ENCODE measurements at places on chromosomes 6 and 20.

DNA sequence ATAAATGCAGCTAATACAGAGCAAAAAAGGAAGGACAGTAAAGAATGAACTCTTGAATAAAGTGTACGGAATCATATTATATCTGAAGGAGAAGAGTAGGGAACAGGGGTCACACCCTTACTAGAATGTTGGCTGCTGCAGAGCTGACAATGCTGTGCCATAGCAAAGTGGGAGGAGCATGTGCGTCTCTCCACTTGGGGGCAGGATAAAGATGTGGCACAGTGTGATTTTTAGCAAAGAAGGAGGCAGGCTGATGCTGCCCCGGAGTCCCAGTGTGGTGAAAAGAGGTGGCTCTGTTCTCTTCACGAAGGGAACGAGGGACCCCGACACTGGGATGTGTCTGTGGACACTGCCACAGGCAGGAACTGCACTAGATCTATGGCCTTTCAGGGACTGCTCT, 67.5 kb downstream of the INSM1 start:
- no peak for DNase-seq

DNA sequence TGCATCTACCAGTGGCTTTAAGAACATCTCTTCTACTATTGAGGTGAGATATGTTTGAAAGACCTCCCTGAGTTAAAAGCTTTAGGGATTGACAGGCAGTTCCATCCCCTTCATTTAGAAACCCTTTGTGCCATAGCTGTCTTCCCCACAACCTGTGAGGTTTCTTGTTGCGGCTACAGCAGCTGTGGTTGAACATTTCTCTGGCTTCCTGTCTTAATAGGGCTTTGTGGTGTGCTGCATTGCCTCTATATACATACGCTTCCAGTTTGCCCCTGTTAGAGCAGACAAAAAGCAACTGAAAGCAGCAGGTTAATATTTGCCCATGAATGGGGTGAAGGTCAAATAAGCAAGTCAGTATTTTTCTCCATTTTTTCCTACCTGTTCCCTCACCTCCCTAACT, 210.2 kb downstream of the TMEM200A start:
- DNase-seq = no peak

DNA sequence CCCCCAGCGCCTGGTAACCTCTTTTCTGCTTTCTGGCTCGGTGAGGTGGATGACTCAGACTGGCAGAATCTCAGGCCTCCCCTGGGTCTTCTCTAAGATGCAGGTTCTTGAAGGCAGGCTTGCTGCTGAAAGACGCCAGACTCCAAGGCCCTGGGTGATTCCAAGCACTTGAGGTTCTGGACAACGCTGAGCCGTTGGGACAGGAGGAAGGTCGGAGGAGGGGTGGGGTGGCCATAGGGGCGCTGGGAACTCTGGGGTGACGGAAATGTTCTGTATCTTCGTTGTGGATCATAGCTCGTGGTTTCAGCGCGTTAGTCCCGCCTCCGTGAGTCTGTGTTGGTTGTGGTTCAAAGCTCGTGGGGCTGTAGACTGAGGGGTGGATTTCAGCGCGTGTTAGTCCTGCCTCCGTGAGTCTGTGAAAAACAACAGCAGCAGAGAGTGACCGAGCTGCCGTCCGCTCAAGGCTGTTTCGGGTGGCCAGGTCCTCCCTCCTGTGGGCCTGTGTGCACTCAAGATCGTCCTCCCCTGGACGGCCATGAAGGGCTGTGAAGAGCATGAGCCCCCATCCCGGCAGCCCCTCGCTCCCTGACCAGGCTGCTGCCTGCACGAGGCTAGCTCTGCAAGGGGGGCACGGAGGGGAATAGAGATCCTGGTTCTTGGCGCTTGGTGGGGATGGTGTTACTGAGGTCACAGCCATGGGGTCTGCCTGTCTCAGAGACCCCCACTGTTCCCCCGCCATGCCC, 7.7 kb downstream of the NTSR1 start:
- DNase-seq = peak; percentile 13

- peak; percentile 58 for DNase-seq
Measured at GRCh38 chr6:26197933-26198721, 110.9 kb downstream of the HFE start.

DNA sequence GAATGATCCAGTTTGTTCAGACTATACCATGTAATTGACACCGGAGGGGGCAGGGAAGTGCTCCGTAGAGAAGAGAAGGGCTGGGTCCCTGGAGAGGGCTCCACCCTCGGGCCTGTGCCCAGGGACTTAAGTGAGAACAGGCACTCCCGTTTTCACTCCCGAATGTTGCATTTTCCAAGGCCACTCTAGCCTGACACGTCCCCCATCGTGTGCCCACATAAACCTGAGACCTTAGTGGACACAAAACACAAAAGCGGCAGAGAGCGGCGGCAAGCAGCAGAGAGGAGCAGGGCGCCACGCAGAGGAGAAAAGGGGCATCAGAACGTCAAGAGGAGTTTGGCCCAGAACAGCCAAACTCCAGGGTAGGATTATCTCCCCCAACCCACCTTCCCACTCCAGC, 1405.1 kb downstream of the GRIK2 start:
- peak; percentile 19 for DNase-seq

- DNase-seq = peak; percentile 66
Measured at GRCh38 chr6:90403489-90404381, 107.1 kb upstream of the BACH2 start.

GRCh38 chr6:16095180-16095579, 33.7 kb upstream of the MYLIP start:
- no peak for DNase-seq

- peak; percentile 18 for DNase-seq
Measured at GRCh38 chr6:87481931-87482330, 9.2 kb downstream of the SLC35A1 start.

DNA sequence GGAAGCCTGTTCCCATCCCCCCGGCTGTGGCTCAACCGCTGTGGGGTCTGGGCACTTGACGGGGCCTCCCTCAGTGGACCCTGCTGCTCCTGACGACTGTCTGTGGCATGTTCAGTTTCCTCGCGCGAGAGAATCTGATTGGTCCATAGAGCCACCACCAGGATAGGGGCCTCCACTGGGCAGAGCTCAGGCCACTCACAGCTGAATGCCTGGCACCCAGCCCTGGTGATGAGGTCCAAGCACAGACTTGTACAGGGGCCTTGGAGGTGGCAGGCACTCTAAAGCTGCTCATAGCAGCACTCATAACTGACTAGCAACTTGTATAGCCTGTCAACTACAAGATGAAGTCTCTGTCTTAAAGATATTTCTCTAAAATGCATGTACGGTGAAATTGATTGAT, 368.1 kb downstream of the NRN1 start:
- no peak for DNase-seq

GRCh38 chr6:31577579-31577966, 2.2 kb downstream of the TNF start:
- no peak for DNase-seq

DNA sequence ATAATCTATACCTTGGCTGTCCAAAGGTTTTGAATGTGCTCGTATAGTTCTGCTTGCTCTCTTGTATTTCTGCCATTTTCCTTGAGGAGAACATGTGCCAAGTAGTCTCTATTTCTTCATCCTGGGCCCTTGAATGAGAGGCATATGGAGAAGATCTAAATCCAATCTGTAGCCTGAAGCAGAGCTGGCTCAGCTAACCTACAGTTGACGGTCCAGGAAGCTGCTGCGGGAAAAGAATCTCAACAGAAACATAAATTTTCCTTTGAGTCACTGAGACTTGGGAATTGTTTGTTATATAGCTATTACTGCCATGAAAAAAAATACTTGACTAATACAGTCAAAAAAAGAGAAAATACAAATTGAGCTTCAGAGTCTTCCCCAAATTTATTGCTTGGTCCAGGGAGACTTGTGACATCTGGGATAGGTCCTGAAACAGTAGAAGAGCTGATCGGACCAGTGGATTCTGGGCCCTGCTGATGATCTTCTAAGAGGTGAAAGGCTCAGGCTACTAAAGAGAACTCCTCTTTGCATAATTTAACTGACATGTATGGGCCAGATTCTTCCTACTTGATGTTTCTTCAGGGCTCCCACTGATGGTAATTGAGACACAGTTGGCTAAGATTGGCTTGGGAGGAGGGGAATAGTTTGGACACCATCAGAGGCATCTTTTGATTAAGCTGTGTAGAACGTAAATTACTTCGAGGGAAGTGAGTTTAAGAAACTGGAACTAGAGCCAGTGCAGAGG, 29.9 kb upstream of the PLCB4 start:
- no peak for DNase-seq

GRCh38 chr6:1089859-1090258, 222.0 kb upstream of the FOXQ1 start:
- no peak for DNase-seq

DNA sequence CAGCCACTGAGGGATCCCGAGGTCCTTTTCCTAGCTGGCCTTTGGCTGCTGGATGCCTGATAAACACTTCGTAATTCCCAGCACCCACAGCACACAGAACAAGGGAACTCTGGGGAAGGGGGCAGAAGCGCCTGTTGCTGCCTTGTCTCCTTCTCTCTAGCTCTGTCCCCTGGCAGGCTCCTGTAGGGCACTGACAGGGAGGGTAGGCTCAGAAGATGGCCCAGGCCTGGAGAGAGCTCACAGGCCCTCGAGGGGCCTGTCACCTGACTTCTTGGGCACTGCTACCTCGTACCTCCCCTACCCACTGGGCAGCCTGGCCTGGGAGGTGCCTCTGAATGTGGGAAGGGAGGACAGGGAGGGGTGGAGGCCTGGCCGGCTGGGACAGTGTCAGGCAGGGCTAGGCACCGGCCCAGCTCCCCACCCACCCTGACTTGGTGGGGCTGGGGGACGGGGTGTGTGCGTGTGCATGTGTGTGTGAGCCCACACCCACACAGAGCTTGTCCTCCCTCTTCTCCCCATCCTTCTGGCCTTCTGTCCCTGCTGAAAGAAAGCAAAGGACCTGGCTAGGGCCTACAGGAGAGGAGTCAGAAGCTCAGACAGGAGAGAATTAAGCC, 18.1 kb downstream of the C6orf132 start:
- no peak for DNase-seq

DNA sequence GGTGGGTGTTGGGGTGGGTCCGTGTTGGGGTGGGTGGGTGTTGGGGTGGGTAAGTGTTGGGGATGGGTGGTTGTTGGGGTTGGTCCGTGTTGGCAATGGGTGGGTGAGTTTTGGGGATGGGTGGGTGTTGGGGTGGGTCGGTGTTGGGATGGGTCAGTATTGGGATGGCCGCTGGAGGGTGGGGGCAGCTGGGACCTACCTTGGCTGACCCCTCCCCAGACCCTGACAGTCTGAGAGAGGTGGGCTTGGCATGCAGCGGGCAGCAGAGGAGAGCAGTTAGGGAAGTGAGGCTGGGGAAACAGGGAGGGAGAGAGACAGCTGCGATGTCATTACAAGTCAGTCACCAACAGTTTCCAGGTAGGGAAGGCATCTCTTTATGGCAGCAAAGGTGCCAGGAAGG, 23.1 kb upstream of the GATA5 start:
- no peak for DNase-seq

DNA sequence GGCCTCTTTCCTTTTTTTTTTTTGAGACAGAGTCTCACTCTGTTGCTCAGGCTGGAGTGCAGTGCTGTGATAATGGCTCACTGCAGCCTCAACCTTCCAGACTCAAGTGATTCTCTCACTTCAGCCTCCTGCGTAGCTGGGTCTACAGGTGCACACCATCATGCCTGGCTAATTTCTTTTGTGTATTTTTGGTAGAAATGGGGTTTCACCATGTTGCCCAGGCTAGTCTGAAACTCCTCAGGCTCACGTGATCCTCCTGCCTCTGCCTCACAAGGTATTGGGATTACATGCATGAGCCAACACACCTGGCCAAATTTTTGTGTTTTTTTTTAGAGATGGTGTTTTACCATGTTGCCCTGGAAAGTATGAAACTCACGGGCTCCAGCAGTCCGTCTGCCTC, 29.3 kb downstream of the SRC start:
- no peak for DNase-seq

DNA sequence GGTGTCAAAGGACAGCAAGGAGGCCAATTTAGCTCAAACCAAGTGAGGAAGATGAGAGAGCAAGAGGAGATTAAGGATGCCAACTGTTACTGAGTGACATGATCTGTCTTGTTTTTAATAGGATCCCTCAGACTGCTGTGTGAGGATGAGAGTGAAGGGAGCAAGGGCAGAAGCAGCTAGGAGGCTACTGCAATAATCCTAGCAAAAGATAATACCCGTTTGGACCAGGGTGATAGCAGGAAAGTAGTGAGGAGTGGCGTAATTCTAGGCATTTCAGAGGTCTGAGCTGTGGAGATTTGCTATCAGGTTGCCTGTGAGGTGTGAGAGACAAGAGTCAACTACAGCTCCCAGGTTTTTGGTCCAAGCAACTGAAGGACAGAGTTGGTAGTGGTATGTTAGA, 14.7 kb downstream of the UBE2V1 start:
- no peak for DNase-seq

DNA sequence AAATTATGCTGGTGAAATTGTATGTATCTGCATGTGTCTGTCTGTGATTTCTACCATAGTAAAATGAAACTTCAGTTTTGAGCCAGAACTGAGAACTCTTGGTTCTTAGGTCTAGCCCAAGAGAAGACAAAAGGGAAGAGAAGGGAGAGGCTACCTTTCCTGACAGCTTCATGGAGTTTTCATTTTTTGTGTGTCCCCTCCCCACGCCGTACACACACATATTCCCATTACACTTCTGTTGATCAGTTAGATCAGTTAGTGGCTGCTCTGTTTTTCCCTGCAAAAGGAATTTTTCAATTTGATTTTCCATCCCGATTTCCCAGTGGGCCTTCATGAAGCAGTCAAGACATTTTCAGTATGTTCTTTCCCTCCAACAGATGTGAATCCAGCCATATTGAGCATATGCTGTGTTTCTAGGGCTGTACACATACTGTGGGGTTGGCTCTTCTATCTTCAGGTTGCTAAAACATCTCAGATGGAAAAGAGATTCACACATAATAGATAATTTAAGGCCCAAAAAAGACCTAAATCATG, 52.5 kb downstream of the HIVEP1 start:
- DNase-seq = no peak

DNA sequence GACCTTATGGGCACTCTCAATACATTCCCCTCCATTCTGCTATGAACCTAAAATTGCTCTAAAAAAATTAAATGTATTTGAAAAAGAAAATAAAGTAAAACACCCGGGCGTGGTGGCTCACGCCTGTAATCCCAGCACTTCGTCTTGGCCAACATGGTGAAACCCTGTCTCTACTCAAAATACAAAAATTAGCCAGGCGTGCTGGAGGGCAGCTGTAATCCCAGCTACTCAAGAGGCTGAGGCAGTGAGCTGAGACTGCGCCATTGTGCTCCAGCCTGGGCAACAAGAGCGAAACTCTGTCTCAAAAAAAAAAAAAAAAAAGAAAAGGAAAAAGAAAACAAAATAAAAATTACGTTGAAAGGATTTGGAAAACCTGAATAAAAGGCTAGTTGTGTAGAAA, 60.5 kb downstream of the CD164 start:
- no peak for DNase-seq

- DNase-seq = no peak
Measured at GRCh38 chr6:151239603-151240035, at the start of gene AKAP12. Gene AKAP12 (plus strand): TSS chr6:151239967. CDS start chr6:151240563, 596 bp downstream.
